ENCODE measurements at places on chromosomes 5 and 9.

- DNase-seq, result no peak
These were observed 38.5 kb downstream of the CSF2 start for GRCh38 chr5:132112111-132112510.

GRCh38 chr9:137460363-137461315 lies 1.5 kb upstream of the NSMF start:
- no peak for DNase-seq

- DNase-seq, result no peak
These were observed 1095.1 kb downstream of the DTWD2 start for GRCh38 chr5:117893211-117893610.

DNA sequence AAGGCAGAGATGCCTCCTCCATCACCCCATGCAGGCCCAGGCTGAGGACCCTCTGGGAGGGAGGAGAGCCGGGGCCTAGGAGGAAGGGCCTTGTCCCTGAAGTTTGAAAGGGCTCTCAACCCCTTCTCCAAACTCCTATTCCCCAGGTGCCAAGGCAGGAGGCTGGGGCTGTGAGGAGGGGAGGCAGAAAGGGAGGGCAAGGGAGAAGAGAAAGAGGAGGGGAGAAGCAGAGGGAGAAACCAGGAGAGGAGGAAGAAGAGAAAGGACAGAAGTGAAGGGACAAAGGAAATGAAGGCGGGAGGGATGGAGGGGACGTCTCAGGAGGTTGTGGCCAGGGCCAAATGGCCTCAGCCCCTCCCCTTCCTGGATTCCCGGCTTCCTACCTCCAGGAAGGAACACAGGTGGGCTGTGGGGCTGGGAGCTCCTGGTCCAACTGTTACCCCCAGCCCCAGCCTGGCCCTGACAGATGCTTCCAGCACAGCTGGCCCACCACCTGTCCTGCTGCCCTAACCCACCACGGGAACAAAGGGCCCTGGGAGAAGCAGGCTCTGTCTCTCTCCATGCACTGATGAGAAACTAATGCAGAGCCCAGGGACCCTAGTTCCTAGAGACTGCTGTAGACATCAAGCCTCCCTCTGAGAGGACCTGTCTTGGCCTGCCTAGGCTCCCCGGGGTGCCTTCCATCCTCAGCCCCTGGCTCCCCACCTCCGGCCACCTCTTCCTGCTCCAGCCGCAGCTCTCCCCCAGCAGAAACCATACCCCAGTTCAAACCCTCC lies 3.5 kb downstream of the DBN1 start:
- DNase-seq, result no peak

DNA sequence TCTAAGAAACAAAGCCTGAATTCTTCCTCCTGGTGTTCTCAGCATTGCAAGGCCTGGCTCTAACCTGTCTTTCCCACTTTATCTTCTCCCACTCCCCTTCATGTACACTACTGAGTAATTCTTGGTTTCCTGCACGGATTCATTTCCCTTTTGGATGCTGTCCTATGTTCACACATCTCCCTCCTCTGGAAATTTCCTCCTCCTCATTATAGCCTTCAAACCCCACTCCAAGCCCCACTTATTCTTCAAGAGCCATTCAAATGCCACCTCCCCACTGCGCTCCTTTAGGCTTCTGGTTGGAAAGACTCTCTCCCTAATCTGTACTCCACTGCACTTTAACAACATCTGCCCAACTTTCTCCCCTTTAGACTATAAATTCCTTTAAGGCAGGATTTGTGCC lies 28.2 kb upstream of the C5orf63 start:
- no peak for DNase-seq

- DNase-seq, result no peak
These were observed 112.5 kb downstream of the CTNND2 start for GRCh38 chr5:11791792-11792191.

GRCh38 chr9:12494411-12494810 lies 198.8 kb upstream of the TYRP1 start:
- no peak for DNase-seq

DNA sequence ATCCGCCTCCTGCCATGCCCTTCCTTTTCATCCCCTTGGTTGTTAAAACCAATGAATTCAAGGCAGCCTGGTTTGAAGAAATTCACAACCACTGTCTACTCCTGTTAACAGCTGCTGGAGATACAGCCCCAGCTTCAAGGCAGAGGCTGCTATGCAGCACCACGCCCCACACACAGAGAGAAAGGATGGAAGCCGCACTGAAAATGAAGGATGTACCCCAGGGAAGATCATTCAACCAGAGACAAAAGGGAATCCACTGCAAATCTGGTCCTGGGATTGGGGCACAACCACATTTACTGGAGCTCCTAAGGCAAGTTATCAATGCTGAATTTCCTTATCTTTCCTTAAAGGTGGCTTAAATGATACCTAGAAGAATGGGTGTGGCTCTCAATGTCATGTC lies 58.7 kb downstream of the DPYSL3 start:
- no peak for DNase-seq

DNA sequence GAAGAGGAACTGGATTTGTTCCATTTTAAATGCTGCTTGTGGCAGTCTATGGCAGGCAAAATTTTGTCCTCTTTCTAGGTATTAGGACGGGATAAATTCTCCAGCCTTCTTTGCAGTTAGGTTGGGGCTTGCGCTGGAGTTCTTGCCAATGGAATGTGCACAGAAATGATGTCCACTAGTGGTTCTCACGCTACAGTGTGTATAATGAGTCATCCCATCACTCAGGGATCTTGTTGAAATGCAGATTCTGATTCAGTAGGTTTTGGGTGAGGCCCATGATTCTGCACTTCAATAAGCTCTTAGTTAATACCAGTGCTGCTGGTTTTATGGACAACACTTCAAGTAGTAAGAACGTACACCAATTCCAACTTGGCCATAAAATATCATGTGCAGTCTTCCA lies 317.6 kb upstream of the KLF4 start:
- DNase-seq, result no peak

Measured in NT2/D1 (cell line).